Activated T-helper 2 cell treated with anti-CD3 and anti-CD28 coated beads, Interferon-gamma antibody, Interleukin-2, Interleukin-4, amounts not matched to agents 10 μg/mL and 5 μg/mL and 100 μg/mL, durations not matched to agents 14 hours and 24 hours and 36 hours (primary cell): ENCODE measurements at places on chromosomes 1 and 21. TPM values are rescaled to one million over a fixed set of nuclear protein-coding genes. Genes with fewer than 3 reads are reported as not detected.

RAB42 gene
- total RNA-seq, result 0.34 TPM in 2 replicates

- no peak overlapping the region for H3K27ac ChIP-seq
- peaks cover 24% of the 10 kb centered on the region for H3K4me1 ChIP-seq
- peaks cover 3% of the 10 kb centered on the region for H3K36me3 ChIP-seq
- no peak for DNase-seq
- H3K27me3 ChIP-seq, result peaks cover 1% of the 10 kb centered on the region
- H3K4me3 ChIP-seq, result no peak overlapping the region
Measured at GRCh38 chr1:231972111-231972445, 345.5 kb downstream of the DISC1 start.

- DNase-seq, result no peak
- no peaks in the 10 kb centered on the region for H3K27me3 ChIP-seq
- H3K4me3 ChIP-seq, result no peak overlapping the region
- no peaks in the 10 kb centered on the region for H3K4me1 ChIP-seq
- H3K27ac ChIP-seq, result no peak overlapping the region
- H3K36me3 ChIP-seq, result no peaks in the 10 kb centered on the region
Measured at GRCh38 chr1:111489604-111490003, 13.8 kb downstream of the ADORA3 start.

DNA sequence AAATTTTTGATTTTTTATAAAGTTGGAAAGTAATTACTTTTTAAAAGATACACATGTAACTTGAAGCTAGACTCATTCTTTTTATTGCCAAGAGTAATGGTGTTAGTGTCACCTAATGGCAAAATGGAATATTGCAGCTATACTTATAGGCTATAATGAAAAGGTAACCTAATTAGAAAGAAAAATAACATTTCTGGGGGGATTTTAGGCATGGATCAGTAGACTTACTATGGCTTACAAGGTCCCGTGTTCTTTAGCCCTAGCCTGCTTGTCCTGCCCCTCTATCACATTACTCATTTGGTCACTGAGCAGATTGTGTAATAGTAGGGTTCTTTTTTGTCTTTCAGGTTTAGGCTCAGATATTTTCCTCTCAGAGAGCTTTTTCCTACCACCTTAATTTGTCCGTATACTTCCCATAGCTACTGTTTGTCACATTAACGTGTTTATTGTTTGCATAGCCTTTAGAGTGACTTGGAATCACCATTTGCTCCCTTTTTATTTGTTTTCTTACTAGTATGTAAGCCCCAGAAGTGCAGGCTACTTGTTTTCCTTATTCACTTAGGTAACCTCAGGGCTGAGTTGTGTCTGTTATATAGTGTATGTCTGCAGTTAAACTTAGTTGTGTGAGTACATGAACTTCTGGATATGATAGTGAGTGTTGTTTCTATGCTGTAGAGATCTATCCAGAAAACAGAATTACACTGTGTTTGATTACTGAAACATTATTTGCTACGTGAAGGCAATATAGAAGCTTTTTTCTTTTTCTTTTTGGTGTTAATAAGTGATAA is 58.7 kb downstream of the RABGAP1L start:
- H3K36me3 ChIP-seq, result peaks cover 19% of the 10 kb centered on the region
- H3K4me1 ChIP-seq, result no peaks in the 10 kb centered on the region
- no peak overlapping the region for H3K4me3 ChIP-seq
- no peak overlapping the region for H3K27ac ChIP-seq
- no peak for DNase-seq
- H3K27me3 ChIP-seq, result no peaks in the 10 kb centered on the region

DNA sequence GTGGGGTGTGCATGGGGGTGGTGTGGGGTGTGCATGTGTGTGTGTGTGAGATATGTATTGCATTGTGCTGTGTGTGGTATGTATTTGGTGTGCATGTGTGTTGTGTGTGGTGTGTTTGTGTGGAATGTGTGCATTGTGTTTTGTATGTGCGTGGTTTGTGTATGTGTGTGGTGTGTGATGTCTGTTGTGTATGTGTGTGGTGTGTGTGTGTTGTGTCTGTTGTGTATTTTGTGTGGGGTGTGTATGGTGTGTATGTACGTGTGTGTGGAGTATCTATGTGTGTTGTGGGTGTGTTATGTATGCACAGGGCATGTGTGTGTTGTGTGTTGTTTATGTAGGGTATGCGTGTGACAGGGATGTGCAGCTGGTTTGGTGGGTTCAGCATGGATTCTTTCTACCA is 67.8 kb upstream of the COG2 start:
- no peaks in the 10 kb centered on the region for H3K4me1 ChIP-seq
- H3K4me3 ChIP-seq, result no peak overlapping the region
- no peak for DNase-seq
- H3K36me3 ChIP-seq, result no peaks in the 10 kb centered on the region
